ENCODE measurements at places on chromosomes 7 and 10.
A peak's percentile ranks its signal among the peaks of the same experiment; 100 is the strongest.

DNA sequence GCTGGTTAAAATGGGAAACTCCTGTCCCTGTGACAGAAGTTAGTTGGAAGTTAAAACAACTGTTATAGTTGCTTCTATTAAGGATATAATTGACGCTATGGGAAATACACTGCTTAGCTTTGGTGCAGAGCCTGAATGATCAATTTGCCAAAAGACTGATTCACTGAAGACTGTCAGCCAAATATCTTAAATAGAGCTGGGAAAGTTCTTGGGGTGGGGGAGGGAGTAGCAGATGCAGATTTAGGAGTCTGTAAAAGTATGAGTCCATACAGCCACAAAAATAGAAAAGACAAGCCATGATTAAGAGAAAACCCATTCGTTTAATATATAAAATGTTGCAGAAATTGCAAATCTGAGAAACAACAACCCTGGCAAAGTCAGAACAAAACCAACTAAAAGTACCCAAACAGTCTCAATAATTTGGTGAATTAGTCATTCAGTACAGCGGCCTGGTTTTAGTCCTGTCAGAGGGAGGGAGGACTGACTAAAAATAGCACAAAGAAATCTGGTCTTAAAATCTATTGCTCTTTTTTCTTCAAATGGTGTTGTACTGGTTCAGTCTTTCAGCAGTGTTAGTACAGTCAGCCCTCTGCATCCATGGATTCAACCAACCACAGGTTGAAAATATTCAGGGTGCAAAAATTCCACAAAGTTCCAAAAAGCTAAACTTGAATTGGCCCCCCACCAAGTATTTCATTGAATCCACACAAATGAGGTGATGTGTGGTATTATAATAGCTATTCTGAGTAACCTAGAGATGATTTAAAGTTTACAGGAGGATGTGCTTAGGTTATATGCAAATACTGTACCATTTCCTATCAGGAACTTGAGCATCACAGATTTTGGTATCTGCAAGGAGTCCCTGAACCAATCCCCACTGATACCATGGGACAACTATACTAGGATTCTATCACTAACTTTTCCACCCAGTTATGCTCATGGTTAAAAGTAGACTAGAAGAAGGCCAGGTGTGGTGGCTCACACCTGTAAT lies 30.0 kb downstream of the STK17A start:
- peak; percentile 38 for DNase-seq

DNA sequence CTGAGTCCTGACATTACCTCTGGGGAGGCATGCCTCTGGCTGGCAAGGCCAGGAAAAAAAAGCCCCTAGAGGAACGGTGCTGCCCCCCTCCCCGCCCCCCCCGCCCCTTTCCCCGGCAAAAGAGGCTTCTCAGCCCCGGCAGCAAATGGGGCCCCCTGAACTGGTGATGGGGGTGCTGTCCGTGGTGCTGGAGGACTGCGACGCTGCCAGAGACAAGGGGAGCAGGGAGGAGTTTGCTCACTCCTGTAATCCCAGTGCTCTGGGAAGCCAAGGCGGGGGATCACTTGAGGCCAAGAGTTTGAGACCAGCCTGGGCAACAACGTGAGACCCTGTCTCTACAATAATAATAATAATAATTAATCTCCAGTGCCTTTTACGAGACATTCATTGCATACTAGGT lies 23.7 kb downstream of the SRRM3 start:
- DNase-seq: peak; percentile 45

DNA sequence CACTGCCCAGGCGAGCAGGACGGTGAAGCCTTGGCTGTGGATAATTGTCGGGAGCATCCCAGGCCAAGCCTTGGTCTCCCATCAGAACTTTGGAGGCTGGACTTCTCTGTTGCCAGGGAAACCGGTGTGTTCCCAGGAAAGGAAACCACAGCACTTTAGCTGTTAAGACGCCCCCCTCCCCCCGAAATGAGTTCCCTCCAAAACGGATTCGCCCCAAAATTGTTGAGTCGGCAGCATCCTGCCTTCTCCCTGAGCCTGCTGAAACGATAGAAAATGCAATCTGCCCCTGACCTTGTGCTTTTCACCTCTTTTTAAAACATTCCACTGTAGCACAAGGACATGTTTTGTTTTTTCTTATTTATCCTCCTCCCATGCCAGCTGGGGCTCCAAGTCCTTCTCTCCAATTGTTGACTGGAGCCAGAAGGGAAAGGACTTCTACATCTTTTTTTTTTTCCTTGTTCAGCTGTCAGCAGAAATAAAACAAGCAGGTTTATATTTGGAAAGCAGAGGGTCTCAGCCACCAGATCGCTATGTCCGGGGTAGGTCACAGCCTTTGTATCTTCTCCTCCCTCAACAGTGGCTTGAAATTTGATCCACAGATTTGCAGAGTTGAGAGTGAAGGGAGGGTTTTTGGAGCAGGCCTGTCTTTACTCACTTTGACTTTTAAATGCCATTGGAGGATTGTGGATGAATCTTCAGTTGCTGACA lies 116.5 kb downstream of the ZMIZ1 start:
- no peak for DNase-seq

GRCh38 chr7:155533827-155534690 lies 12.3 kb downstream of the CNPY1 start:
- DNase-seq: peak; percentile 74

GRCh38 chr7:138023618-138024342 lies 21.9 kb upstream of the CREB3L2 start:
- peak; percentile 21 for DNase-seq

GRCh38 chr10:16909271-16909767 lies 92.1 kb upstream of the RSU1 start:
- no peak for DNase-seq

- DNase-seq: no peak
These were observed 22.6 kb downstream of the CCDC3 start for GRCh38 chr10:12978891-12979290.

Data from GM12891 (cell line).